BE2C (cell line): ENCODE measurements at places on chromosomes 7 and 10.

DNA sequence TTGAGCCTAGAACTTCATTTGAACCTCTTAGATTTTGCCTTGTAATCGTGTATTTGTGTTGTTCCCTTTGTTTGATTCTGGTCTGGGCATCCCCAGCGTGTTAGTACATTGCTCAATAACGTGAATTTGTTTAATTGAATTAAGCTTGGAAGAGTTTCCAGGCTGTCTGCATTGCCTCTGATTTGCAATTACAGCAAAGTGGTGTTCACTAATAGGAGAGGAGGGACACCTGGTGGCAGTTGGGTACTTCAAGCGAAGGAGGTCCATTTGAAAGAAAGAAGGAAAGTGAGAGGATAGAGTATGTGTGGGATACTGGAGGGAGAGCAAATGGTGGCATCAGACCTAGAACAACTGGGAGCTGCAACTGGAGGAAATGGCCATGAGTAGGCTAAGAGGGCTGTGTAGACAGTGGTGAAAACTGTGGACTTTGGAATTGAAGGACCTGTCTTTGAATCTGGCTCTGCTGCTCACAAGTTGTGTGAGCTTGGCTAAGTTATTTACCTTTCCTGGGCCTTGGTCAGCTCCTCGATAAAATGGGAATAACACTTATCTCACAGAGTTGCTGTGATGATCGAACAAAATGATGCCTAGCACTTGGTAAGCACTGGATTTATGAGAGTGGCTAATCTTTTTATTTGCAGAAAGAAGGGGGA lies 15.1 kb downstream of the LSMEM1 start:
- peak; percentile 73 for DNase-seq

DNA sequence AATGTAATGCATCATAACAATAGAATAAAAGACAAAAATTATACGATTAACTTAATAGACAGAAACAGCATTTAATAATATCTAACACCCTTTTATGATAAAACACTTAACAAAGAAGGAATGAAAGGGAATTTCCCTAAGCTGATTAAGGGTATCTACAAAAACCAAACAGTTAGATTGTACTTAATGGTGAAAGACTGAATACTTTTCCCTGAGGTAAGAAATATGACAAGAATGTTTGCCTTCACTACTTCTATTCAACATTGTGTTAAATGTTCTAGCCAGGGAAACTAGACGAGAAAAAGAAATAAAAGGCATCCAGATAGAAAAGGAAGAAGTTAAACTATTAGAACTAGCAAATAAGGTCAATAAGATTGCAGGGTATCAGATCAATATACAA lies 276.9 kb downstream of the BAMBI start:
- no peak for DNase-seq

DNA sequence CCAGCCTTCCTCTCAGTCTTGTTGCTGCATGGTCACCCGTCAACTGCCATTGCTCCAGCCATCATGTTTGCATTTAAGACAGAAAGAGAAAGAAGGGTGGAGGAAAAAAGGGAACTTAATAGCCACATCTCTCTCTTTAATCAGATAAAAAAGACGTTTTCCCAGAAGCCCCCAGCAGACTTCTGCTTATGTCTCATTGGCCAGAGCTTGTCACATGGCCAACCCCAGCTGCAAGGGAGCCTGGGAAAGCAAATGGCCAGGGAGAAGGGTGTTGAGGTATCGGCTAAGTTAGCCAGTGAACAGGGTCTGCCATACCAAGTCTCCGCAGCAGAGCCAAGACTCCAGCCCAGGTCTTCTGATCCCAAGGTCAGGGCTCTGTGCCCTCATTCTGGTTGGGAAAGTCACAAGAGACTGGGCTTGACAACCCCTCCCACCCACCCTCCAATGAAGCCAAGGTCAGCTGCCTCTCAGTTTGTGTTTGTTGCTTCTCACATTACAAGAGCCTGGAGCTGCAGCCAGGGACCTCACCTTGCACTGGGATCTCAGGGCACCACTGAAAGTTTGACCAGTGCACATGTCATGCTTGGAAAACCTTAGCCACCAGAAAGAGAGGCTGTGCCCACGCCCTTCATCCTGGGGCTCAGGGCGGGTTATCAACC lies 80.3 kb upstream of the LYZL2 start:
- no peak for DNase-seq

DNA sequence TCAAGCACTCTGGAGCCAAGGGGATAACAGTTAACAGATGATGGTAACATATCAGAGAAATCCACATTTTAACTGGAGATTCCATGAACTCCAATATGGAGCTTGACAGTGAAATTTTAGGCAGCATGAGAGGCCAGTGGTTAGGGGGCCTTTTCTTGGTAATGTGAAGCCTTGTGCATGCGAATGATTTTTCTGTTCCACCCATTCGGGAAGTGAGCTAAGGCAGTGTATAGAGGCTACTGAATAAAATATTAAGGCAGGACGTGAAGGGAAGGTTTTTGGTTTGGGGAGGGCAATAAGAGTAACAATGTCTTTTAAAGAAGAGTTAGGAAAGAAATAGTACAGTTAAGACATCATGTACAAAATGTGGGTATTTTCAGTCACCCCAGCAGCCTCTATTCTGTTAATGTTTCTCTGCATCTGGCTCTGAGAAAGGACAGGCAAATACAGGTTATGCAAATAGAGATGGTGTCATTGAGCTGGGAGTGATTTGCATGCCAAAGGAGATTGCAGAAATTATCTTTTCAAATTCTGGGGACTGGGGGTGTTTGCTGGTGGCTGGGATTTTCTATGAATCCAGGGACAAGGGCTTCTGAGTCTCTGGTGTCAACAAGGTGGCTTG lies 6.8 kb upstream of the TAS2R60 start:
- no peak for DNase-seq

DNA sequence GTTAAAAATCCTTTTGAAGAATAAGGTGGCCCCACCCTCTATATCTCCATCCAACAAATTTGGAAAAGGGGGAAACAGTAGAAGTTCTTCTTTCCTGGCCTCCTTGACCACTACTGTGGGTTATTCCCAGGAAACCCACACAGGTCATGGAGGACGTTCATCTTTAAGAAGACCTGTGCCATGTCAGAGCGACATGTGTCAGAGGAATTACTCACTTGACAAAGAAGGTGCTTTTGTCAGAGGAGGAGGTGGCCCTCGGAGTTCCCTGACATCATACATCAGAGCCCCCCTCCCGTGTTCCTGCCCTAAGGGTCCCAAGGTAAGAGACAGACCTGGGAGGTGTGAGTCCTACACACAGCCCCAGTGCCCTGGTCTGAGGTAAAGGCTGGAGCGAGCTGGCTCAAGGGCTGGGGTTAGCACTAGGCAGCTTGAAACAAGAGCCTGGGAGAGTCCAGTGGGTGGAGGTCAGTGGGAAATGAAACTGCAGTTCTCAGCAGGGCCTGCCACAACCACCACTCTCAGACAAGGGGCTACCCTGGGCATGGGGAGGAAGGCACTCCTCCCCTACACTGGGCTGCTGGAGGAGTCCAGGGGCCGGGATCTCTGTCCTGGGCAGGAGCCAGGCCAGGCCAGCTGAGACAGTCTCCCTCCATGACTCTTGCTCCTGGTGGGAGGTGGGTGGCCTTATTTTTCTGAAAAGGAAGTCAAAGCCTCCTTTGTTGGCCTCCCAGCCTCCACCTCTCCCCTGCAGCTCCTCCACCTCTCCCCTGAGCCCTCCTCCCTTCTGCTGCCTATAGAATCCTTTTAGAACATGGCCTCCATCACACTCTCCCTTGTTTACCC lies 21.8 kb upstream of the ZMIZ1 start:
- no peak for DNase-seq

DNA sequence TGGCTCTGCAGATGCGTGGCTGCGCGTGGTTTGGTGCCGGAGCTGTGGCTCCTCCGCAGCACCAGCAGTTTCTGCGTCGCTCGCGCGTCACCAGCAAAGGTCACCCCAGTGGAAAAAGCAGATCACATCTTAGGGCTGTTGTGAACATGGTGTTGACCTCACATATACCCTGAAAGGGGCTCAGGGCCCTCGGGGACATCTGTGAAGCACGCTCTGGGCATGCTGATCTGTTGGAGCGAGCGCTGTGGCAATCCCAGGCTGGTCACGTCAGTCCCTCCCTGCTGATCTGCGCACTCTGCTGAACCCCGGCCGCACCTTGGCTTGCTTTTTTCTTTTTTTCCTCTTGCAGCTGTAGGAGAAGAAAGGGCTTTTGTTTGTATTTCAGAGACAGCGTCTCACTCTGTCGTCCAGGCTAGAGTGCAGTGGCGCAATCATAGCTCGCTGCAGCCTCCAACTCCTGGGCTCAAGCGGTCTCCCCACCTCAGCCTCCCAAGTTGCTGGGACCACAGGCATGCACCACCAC lies 33.3 kb upstream of the AP5Z1 start:
- no peak for DNase-seq

DNA sequence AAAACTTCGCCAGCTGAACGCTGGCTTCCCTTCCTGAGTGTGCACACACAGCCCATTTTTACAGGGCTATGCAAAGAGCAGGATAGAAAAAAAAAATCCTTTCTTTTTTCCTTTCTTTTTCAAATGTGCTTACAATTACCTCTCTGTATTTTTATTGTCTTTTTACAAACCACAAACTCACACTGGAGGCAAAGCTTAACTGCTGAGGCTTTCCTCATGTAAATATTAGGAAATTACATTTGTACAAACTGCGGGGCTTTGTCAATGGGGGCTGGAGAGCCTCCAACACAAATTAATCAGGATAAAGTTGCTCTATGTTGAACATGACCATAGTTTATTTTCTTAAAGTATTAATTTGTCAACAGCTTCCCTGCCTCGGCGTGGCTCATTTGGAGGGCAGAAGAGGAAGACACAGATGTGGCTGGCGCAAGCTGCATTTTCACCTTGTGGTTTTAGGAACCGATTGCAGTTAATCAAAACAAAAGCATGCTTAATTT lies 411.7 kb upstream of the MKI67 start:
- DNase-seq: no peak

GRCh38 chr7:29017713-29018112 lies 59.6 kb upstream of the TRIL start:
- DNase-seq: no peak

- no peak for DNase-seq
These were observed 21.0 kb upstream of the GRB10 start for GRCh38 chr7:50803359-50804337.

GRCh38 chr7:18861514-18862118 lies 255.8 kb downstream of the TWIST1 start:
- no peak for DNase-seq

DNA sequence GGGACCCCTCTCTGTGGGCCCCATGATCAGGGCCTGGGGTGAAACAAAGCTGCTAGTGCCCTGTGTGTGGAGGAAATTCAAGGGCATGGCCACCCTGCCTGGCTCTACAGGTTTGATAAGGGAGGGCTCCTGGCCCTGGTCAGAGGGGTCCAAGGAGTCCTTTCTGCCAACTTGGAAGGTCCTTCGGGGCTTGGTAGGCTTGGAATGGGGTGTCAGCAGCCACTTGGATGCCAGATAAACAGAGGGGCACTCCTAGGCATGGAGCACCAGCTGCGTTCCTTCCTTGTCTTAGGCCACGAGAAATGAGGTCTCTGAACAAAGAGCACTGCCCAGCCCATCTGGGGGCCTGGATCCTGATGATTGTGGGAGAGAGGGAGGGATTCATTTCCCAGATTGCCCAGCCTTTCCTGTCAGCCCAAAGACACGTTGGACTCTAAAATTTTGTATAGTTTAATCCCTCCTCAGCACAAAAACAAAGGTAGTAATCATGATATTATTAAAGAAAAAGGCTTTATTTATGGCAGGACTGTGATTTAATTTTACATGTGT lies 5.1 kb downstream of the MTURN start:
- DNase-seq: no peak

DNA sequence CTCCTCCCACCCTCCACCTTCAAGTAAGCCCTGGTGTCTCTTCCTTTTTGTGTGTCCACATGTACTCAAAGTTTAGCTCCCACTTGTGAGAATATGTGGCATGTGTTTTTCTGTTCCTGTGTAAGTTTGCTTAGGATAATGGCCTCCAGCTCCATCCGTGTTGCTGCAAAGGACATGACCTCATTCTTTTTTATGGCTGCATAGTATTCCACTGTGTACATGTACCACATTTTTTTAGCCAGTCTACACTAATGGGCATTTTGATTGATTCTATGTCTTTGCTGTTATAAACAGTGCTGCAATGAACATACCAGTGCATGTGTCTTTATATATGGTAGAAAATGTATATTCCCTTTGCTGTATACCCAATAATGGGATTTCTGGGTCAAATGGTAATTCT lies 710.9 kb downstream of the CCSER2 start:
- DNase-seq: no peak

- DNase-seq: no peak
These were observed 266.9 kb upstream of the KLF14 start for GRCh38 chr7:131000873-131001272.

DNA sequence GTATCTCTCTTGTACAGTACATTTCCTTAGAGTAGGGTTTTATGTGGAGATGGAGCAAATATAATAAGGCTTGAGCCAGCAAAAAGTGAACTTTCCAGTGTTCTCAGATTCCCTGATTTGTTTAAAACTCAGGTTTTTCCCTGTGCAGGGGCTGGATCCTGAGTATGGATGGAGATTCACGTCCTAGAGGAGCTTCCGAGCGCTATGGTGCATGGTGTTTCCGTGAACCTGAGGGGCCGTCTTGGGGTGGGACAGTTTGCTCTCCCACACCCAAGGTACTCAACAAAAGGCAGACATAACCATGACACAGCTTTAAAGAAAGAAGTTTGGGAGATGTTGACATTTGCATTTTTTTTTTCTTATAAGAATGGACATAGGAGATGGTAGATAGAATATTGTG lies 122.5 kb downstream of the SEC23IP start:
- no peak for DNase-seq

GRCh38 chr10:30873411-30873810 lies 158.3 kb downstream of the ZNF438 start:
- DNase-seq: no peak

DNA sequence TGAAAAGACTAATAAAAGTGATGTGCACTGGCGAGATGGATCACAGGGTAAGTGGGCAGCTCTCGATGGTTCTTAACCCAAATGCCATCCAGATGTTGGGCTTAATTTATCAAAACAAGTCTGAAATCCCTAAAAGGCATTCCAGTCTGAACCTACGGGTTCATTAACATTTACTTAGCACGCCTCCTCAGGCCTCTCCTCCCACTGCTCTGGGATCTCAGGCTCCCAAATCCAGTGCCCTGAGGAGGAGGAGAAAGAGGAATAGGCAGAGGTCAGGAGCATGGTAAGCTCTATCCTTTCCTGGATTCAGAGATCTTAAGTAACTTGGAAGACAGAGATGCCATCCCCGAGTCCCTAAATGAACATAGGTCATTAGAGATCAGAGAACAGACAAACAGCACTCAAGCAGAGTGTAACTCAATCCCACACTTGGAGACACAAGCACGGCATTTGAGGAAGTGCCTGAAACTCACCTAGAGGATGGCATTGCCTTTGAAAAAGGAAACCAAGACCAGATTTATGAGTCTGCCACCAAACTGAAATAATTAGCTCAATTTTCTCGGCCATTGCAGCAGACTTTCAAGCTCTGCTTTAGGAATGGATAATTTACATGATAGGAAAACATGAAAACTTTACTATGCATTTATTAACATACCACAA lies 140.9 kb downstream of the CXCL12 start:
- no peak for DNase-seq

GRCh38 chr10:78870458-78870857 lies 198.3 kb upstream of the ZMIZ1 start:
- no peak for DNase-seq
